ENCODE measurements at places on chromosomes 11 and 22. TPM values are rescaled to one million over a fixed set of nuclear protein-coding genes. Genes with fewer than 3 reads are reported as not detected.

PTPRCAP gene
- polyA plus RNA-seq: 1.2 TPM

PACSIN3 gene
- polyA plus RNA-seq: 239 TPM

ANKK1 gene
- polyA plus RNA-seq: 0.08 TPM

GRCh38 chr11:8917157-8917825, 6.3 kb downstream of the AKIP1 start:
- peak; percentile 90 for DNase-seq

DNA sequence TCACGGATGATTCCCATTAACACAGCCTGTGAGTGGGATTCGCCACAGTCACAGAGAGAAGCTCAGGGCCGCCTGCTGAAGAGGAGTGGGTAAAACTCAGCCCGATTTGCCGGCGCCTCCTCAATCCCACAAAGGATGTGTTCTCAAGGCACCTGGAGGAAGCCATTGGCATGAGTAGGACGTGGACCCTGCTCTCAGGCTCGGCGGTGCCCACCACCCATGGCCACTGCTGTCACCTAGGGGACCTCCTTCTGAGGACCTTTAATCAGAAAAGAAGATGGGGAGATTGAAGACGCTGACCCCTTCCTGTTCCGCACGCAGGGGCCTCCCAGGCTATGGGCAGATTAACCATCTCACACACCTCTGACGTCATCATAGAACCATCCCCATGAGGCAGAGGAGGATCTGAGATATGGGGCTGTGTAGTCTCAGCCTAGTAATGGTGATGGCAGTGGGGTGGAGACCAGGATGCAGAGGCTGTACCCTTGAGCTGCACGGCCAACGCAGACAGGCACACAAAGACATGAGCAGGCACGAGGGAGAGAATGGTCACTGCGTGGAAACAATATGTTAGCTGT, 571.8 kb downstream of the BRD1 start:
- no peak for DNase-seq

All from muscle of leg (tissue), 16 donors.